Mesothelial cell of epicardium (in vitro differentiated cells): ENCODE measurements at places on chromosomes 5 and 9. TPM values are rescaled to one million over a fixed set of nuclear protein-coding genes. Genes with fewer than 3 reads are reported as not detected.

- H3K27me3 ChIP-seq: no peaks in the 10 kb centered on the region
- H3K27ac ChIP-seq: no peak overlapping the region
- H3K4me3 ChIP-seq: no peak overlapping the region
- H3K36me3 ChIP-seq: no peaks in the 10 kb centered on the region
Observed at GRCh38 chr5:153080940-153081339, 409.5 kb upstream of the GRIA1 start.

HNRNPA0 gene
- 68.6 to 71.1 TPM (median 71.0 TPM) in 3 replicates for total RNA-seq

GRCh38 chr5:167899490-167900070, 391.9 kb upstream of the WWC1 start:
- no peak overlapping the region for H3K4me3 ChIP-seq
- DNase-seq: no peak
- H3K27ac ChIP-seq: no peak overlapping the region
- peaks cover 6% of the 10 kb centered on the region for H3K4me1 ChIP-seq
- H3K36me3 ChIP-seq: no peaks in the 10 kb centered on the region

DNA sequence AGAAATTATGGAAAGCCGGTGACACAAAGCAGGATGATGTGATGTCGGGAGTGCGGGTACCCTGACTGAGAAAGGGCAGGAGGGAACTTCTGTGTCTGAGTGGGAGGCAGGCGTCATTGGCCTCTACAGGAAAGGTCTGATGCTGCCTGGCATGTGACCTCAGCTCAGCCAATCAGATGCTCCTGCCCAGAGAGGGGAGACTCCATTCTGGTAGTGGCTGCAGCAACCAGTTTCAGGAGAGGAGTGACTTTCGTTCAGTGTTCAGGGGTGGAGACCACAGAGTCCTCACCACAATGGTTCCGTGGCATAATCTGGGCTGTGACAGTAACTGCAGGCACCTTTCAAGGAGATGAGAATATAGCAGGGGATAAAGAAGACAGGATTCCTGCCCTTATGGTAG, 6.7 kb upstream of the SFXN1 start:
- peaks cover 18% of the 10 kb centered on the region for H3K4me1 ChIP-seq
- H3K36me3 ChIP-seq: no peaks in the 10 kb centered on the region
- H3K27ac ChIP-seq: no peak overlapping the region
- H3K27me3 ChIP-seq: no peaks in the 10 kb centered on the region
- DNase-seq: no peak

IFNK gene
- not detected in 3 replicates for total RNA-seq

DNA sequence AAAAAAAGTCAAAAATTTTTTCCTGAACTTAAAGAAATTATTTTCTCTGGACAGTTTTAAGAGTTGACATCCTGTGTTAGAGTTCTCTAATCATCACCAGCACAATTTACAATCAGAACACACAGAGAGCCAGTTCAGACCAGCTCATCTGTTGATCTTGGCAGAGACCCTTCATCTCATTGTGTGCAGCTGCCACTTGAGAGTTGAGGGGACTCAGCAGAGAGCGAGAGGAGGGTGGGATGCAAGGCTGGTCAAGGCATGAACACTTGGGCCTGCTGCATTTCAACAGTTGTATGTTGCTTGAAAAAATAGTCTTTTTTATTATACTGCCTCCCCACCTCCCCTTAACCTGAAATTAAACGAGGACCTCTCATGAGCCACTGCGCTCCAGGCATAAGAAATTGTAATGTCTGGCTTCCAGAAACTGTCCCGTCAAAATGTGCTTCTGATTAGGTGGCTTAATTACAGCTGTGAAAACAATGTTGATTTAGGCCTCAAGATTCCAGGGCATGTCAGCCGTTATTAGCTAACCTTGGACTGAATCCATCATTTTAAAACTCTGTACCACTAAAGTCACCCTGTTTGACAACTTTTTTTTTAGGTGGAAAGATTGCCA, 383.6 kb downstream of the CCDC171 start:
- H3K4me3 ChIP-seq: no peak overlapping the region
- peaks cover 14% of the 10 kb centered on the region for H3K36me3 ChIP-seq
- H3K4me1 ChIP-seq: peaks cover 19% of the 10 kb centered on the region

GRCh38 chr5:37869216-37869615, 29.4 kb upstream of the GDNF start:
- no peak overlapping the region for H3K4me3 ChIP-seq
- no peaks in the 10 kb centered on the region for H3K4me1 ChIP-seq
- H3K27me3 ChIP-seq: peaks cover 8% of the 10 kb centered on the region

DNA sequence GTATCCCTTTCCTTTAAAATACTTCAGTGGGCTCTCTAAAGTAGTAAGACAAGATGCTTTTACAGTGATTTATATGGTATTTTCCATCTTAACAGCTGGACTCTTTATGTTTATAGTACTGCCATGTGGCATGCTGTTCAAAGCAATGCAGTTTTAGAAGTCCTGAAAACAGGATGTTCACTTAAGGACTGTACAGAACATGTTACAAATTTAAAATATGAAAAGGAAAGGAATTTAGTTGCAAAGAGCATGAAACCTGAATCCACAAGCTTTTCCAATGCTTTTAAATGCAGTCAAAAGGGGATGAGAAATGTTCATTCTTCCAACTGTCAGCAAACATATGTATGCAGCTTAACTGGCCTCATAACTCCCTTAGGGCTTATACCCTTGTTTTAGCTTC, 580.2 kb downstream of the EFNA5 start:
- no peak overlapping the region for H3K4me3 ChIP-seq
- no peaks in the 10 kb centered on the region for H3K27me3 ChIP-seq
- H3K27ac ChIP-seq: peak overlapping the region; percentile 66
- DNase-seq: no peak
- H3K36me3 ChIP-seq: peaks cover 12% of the 10 kb centered on the region

ST8SIA4 gene
- 6.6 to 9.7 TPM (median 9.6 TPM) in 3 replicates for total RNA-seq

- peaks cover 4% of the 10 kb centered on the region for H3K4me1 ChIP-seq
- H3K27me3 ChIP-seq: no peaks in the 10 kb centered on the region
- DNase-seq: no peak
- no peaks in the 10 kb centered on the region for H3K36me3 ChIP-seq
Observed at GRCh38 chr9:90854637-90855175, 53.1 kb downstream of the SYK start.

GRCh38 chr9:69190086-69190862, 16.2 kb downstream of the TJP2 start:
- no peaks in the 10 kb centered on the region for H3K27me3 ChIP-seq
- no peak overlapping the region for H3K4me3 ChIP-seq
- H3K4me1 ChIP-seq: peaks cover 44% of the 10 kb centered on the region

HAPLN1 gene
- total RNA-seq: 1.4 to 2.8 TPM (median 1.9 TPM) in 3 replicates

GRCh38 chr9:123590499-123590898, 234.5 kb downstream of the CRB2 start:
- peaks cover 16% of the 10 kb centered on the region for H3K36me3 ChIP-seq
- H3K4me3 ChIP-seq: no peak overlapping the region
- no peak overlapping the region for H3K27ac ChIP-seq
- DNase-seq: no peak
- peaks cover 9% of the 10 kb centered on the region for H3K4me1 ChIP-seq

- H3K4me3 ChIP-seq: no peak overlapping the region
- no peak overlapping the region for H3K27ac ChIP-seq
- no peaks in the 10 kb centered on the region for H3K4me1 ChIP-seq
- peaks cover 11% of the 10 kb centered on the region for H3K27me3 ChIP-seq
- peaks cover 9% of the 10 kb centered on the region for H3K36me3 ChIP-seq
- peak; percentile 82 for DNase-seq
Observed at GRCh38 chr9:93682155-93682968, 106.0 kb downstream of the PHF2 start.

- H3K36me3 ChIP-seq: no peaks in the 10 kb centered on the region
- H3K27me3 ChIP-seq: no peaks in the 10 kb centered on the region
- DNase-seq: no peak
- H3K27ac ChIP-seq: no peak overlapping the region
Observed at GRCh38 chr9:71796100-71796767, 27.9 kb upstream of the CEMIP2 start.

SUSD3 gene
- 2.4 to 3.2 TPM (median 3.1 TPM) in 3 replicates for total RNA-seq

GRCh38 chr9:1129382-1129781, 79.2 kb downstream of the DMRT2 start:
- no peaks in the 10 kb centered on the region for H3K36me3 ChIP-seq
- H3K27ac ChIP-seq: no peak overlapping the region
- DNase-seq: no peak
- H3K27me3 ChIP-seq: peaks cover 7% of the 10 kb centered on the region
- H3K4me1 ChIP-seq: peaks cover 11% of the 10 kb centered on the region

RNF183 gene
- 0.16 to 0.53 TPM (median 0.29 TPM) in 3 replicates for total RNA-seq

DNA sequence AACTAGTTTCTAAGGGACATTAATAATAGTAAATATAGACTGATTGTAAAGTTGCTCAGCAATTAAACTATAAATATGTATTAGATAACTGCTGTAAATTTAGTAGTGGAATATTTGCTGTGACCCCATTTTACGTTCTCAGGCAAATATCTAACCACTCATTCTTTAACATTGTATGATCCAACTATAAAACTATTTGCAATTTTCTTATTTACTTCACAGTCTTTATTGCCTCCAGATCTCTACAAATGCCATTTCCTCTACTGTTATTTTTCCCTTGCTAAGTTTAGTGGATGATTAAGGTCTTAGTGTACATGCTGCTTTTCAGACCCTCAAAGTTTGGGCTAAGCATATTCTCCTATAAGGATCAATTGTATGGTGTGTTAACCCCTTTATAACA, 526.2 kb upstream of the ST8SIA4 start:
- H3K4me1 ChIP-seq: no peaks in the 10 kb centered on the region
- no peak for DNase-seq
- H3K36me3 ChIP-seq: no peaks in the 10 kb centered on the region
- no peak overlapping the region for H3K27ac ChIP-seq

GRCh38 chr5:67262206-67262605, 65.6 kb upstream of the CD180 start:
- peaks cover 14% of the 10 kb centered on the region for H3K4me1 ChIP-seq
- H3K36me3 ChIP-seq: no peaks in the 10 kb centered on the region
- no peak overlapping the region for H3K4me3 ChIP-seq
- no peak for DNase-seq
- H3K27me3 ChIP-seq: no peaks in the 10 kb centered on the region
- no peak overlapping the region for H3K27ac ChIP-seq

SHC3 gene
- 2.1 to 2.9 TPM (median 2.1 TPM) in 3 replicates for total RNA-seq

ADCY2 gene
- 0.84 to 3.0 TPM (median 0.86 TPM) in 3 replicates for total RNA-seq

DNA sequence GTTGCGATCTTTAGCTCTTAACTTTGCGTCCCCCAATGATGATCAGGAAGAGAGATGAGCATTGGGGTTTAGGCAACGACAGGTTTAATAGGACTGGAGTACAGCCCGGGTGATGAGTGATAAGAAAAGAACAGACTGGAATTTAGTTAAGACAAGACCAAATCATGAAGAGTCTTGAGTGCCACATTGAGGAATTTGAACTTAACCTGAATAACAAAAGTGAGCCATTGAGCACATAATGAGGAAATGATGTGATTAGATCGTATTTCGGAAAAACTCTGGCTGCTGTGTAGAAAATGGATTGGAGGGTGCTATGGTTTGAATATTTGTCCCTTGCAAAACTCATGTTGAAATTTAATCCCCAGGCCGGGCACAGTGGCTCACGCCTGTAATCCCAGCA, 83.2 kb upstream of the MELK start:
- H3K4me1 ChIP-seq: peaks cover 36% of the 10 kb centered on the region
- H3K27me3 ChIP-seq: no peaks in the 10 kb centered on the region
- H3K36me3 ChIP-seq: no peaks in the 10 kb centered on the region

DNA sequence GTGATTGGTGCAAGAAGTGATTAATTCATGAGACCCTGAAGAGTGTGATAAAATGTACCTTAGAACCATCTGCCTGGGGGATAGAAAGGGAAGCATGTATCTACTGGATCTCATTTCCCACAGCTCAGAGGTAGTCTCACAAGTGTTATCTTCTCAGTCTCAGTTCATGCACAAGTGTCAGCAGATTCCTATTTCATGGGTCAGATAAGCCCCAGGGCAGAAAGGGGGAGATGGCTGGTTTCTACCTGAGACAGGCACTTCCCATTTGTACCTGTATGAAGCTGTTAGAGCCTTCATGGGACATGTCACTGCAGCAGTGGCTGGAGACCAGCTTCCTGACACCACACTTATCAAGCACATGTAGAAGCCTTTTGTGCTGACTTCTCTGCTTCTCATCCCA, 45.6 kb upstream of the SMIM15 start:
- peaks cover 2% of the 10 kb centered on the region for H3K36me3 ChIP-seq
- no peak overlapping the region for H3K4me3 ChIP-seq
- H3K27me3 ChIP-seq: peaks cover 2% of the 10 kb centered on the region
- H3K4me1 ChIP-seq: no peaks in the 10 kb centered on the region

GRCh38 chr5:137220523-137220927, 278.6 kb downstream of the SPOCK1 start:
- no peak for DNase-seq
- no peaks in the 10 kb centered on the region for H3K36me3 ChIP-seq
- no peak overlapping the region for H3K27ac ChIP-seq

- no peaks in the 10 kb centered on the region for H3K36me3 ChIP-seq
- DNase-seq: no peak
- H3K4me1 ChIP-seq: no peaks in the 10 kb centered on the region
- H3K27me3 ChIP-seq: peaks cover 24% of the 10 kb centered on the region
Observed at GRCh38 chr9:135415586-135415985, 64.0 kb upstream of the PPP1R26 start.

GRCh38 chr5:65263321-65263720, 218.4 kb downstream of the ADAMTS6 start:
- H3K4me1 ChIP-seq: peaks cover 19% of the 10 kb centered on the region
- H3K27ac ChIP-seq: no peak overlapping the region
- H3K36me3 ChIP-seq: peaks cover 15% of the 10 kb centered on the region
- no peak overlapping the region for H3K4me3 ChIP-seq
- DNase-seq: no peak

GRCh38 chr9:82492274-82492673, 503.7 kb downstream of the SPATA31D1 start:
- H3K27me3 ChIP-seq: no peaks in the 10 kb centered on the region
- peaks cover 5% of the 10 kb centered on the region for H3K36me3 ChIP-seq
- DNase-seq: no peak
- peak overlapping the region; percentile 14 for H3K27ac ChIP-seq
- H3K4me1 ChIP-seq: peaks cover 44% of the 10 kb centered on the region
- no peak overlapping the region for H3K4me3 ChIP-seq

MTX3 gene
- total RNA-seq: 28.4 to 32.7 TPM (median 29.9 TPM) in 3 replicates

DNA sequence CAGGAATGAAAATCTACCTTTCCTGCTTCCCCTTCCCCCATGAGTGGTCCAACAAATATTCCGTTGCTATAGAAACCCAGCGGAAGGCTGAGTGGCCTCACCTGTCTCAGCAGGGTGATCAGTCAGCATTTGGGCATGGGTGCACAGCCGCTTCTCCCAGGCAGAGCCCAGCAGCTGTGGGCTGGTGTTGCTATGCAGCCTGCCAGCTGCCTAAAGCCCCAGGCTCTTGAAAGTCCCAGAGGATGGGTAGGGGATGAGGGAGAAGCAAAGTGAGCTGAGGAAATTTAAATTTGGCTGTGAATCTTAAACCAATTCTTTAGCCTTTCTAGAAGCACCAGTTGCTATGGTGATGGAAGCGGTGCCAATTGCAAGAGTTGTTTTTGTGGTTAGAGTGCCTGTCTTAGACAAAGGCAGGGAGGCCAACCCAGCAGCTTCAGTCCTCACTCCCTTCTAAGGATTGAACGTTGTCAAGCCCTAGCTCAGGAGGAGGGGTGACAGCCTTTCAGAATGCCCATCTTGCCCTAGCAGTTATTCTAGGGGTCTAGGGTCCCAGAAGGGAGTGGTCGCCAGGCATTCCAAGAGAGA, 151.5 kb upstream of the PITX1 start:
- no peaks in the 10 kb centered on the region for H3K36me3 ChIP-seq
- peaks cover 5% of the 10 kb centered on the region for H3K27me3 ChIP-seq
- DNase-seq: no peak
- peak overlapping the region; percentile 4 for H3K27ac ChIP-seq
- peaks cover 27% of the 10 kb centered on the region for H3K4me1 ChIP-seq

GRCh38 chr5:134019636-134020035, 14.9 kb upstream of the VDAC1 start:
- peak overlapping the region; percentile 6 for H3K27ac ChIP-seq
- DNase-seq: no peak
- H3K36me3 ChIP-seq: no peaks in the 10 kb centered on the region
- H3K4me1 ChIP-seq: peaks cover 13% of the 10 kb centered on the region

GRCh38 chr9:117616431-117616831, 87.8 kb upstream of the TLR4 start:
- H3K4me3 ChIP-seq: no peak overlapping the region
- DNase-seq: no peak
- H3K36me3 ChIP-seq: no peaks in the 10 kb centered on the region
- H3K27me3 ChIP-seq: peaks cover 13% of the 10 kb centered on the region
- H3K4me1 ChIP-seq: no peaks in the 10 kb centered on the region
